ENCODE measurements at places on chromosomes 12 and 14. TPM values are rescaled to one million over a fixed set of nuclear protein-coding genes. Genes with fewer than 3 reads are reported as not detected.

Gene PLEK2
- 22.4 TPM for total RNA-seq

Gene MMP14
- 78.6 TPM for total RNA-seq

Gene TOMM20L
- total RNA-seq = not detected

Gene FZD10
- 0.15 TPM for total RNA-seq

Gene ETFBKMT
- total RNA-seq = 3.3 TPM

Gene UBE2N
- 164 TPM for total RNA-seq

Gene VWF
- total RNA-seq = not detected

Gene PRIM1
- 3.5 TPM for total RNA-seq

Gene KRT75
- total RNA-seq = not detected

Gene ZNF26
- total RNA-seq = 18.5 TPM

Gene KCNA5
- total RNA-seq = not detected

Gene DAAM1
- total RNA-seq = 27.4 TPM

Gene TAC3
- not detected for total RNA-seq

Gene GLT8D2
- 2.0 TPM for total RNA-seq

Gene MEG3
- not detected for total RNA-seq

Gene ADAM21
- total RNA-seq = 0.37 TPM

Gene AGAP2
- total RNA-seq = not detected

Gene CD4
- not detected for total RNA-seq

Gene EFS
- not detected for total RNA-seq

Gene C12orf42
- total RNA-seq = not detected

Gene KRT79
- total RNA-seq = not detected

Gene P2RX2
- total RNA-seq = not detected

Gene PLCZ1
- not detected for total RNA-seq

Gene SSPN
- 0.21 TPM for total RNA-seq

Gene TRIM9
- total RNA-seq = 0.19 TPM

Gene GUCY2C
- total RNA-seq = not detected

Gene ARPC3
- 245 TPM for total RNA-seq

Gene PLEKHG3
- total RNA-seq = 52.9 TPM

Gene GPR135
- 7.7 TPM for total RNA-seq

Gene SMCO3
- not detected for total RNA-seq

Gene PRB2
- total RNA-seq = not detected

Gene CLEC2A
- total RNA-seq = not detected

Gene FAM186B
- 0.30 TPM for total RNA-seq

Gene ERC1
- total RNA-seq = 86.8 TPM

Gene VPS37B
- total RNA-seq = 37.6 TPM

Gene CREBL2
- total RNA-seq = 22.5 TPM

Gene TUBA1B
- 282 TPM for total RNA-seq

Gene TMCC3
- total RNA-seq = 7.0 TPM

Gene SERPINA5
- total RNA-seq = not detected

Gene FITM1
- not detected for total RNA-seq
